NCI-H1417 treated with DMSO at 0.1 percent for 48 hours (cell line): ENCODE measurements at places on chromosomes 4 and X.

DNA sequence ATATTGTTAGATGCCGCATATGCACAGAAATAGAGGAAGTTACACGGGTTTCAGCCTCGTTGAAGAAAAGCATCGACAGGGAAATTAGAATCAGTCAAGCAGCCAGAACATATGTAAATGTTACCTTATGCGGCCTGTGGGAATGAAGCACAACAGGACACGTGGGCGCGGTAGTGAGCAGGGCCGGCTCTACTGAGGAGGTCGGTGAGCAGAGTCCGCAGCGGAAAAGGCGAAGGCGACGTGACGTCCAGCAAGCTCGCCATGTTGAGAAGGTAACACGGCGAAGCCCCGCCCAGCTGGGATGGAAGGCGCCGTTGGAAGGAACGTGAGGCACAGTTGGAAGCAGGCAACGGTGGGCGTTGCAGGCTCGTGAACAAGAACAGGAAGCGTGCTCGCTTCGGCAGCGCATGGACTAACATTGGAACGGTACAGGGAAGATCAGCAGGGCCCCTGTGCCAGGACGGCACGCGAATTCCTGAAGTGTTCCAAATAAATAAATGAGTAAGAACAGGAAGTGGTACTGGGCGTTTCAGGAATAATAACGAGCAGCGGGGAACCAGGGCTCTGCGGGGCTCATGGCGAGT is 54.6 kb downstream of the MTNR1A start:
- no peak for DNase-seq

- DNase-seq: no peak
Observed at GRCh38 chr4:21077967-21078366, 377.7 kb downstream of the PACRGL start.

DNA sequence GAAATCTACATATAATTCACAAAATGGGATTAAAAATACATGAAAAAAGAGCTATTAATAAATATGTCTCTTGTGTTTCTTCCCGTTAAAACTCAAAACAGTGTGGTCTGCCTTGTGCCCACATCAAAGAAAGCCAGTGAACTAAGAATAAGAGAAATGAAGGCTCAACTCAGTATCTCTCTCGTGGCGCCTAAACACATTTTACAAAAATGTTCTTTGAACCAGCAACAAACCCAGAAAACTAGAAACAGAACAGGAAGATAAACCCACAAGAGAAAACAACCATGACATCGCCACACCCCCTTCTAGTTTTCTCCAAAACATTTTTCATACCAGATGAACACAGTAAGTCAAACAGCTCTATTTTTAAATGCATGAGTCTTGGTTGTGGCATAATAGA is 130.1 kb downstream of the DCHS2 start:
- DNase-seq: no peak

DNA sequence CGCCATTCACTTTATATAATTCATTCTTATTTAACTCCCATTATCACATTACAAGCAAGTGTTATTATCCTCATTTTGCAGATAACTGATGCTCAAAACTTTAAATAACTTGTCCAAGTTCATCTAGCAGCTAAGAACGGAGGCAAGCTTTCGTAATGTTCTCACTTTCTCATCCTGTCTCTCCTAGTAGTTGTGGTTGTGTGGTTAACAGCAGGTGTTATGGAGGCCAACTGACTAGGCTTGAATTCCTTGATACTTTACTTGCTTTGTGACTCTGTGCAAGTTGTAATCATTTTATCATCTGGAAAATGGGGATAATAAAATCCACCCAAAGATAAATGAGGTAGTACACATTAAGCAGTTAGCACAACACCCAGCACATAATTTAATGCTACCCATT is 109.9 kb upstream of the PTPN13 start:
- DNase-seq: no peak

DNA sequence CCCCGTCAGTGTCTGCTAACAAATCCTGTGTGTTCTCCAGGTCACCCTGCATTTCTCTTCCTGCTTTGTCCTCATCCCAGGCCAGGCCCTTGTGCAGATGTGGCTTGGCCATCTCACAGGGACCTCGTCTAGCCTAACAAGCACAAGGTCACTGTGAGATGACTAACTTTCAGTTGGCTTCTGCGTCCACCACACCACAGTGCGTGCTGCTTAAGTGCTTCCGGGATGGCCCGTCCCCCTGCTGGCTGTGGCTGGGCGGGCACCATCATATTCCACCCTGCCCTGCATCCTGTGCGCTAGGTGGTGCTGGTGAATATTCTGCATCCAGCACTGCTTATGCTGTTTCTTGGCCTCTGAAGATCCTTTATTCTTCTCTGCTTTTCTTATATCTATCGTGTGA is 33.8 kb downstream of the RBBP7 start:
- no peak for DNase-seq

DNA sequence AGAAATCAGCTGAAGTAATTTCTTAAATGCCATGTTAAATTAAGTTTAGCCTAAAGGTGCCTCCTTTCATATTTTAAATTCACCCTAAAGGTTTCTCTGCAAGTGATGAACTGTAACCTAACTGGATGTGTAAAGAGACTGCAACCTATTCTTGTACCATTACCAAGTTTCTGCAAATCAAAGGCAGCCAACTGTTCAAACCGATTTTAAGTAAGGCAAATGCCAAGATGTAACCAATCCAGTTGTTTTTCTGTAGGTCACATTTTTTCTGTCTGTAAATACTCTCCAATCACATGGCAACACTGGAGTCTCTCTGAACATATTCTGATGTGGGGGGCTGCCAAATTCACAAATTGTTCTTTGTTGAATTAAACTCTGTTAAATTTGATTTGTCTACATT is 42.4 kb upstream of the FGF2 start:
- no peak for DNase-seq

- DNase-seq: no peak
Observed at GRCh38 chr4:161856711-161857326, 307.0 kb downstream of the FSTL5 start.

DNA sequence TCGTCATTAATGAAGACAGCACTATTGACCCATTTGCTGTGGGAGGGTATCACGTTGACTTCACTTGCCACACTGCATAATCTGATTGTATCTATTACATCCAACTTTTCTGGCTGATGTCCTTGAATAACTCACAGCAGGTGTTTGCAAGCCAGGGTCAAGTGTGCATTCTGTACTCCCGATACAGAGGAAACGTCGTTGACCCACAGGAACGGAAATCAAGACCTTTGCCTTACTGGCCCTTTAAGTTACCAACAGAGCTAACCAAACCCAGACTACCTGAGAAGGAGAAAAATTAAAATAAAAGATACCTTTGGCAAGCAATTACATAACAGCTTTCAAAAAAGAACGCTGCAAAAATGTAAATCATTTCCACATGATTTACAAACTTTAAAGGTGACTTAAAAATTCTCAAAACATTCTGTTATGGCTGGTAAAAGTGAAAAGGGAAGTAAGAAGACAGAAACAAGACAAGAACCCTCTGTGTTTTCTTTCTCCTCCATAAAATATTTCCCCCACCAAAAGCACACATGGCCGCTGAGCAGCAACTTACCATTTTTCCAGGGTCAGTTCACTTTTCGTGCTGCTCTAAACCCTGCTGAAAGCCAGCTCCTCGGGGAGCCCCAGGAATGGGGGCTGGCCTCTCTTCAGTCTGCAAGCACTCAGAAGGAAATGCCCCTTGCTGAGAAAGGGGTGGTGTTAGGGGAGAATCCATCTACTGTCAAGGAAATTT is 6.5 kb upstream of the SHISA3 start:
- no peak for DNase-seq

- no peak for DNase-seq
Observed at GRCh38 chr4:83389037-83389720, 54.5 kb upstream of the HPSE start.

- DNase-seq: no peak
Observed at GRCh38 chrX:83160096-83160495, 348.0 kb upstream of the POU3F4 start.

GRCh38 chrX:123085311-123085940 is 98.7 kb upstream of the GRIA3 start:
- no peak for DNase-seq

GRCh38 chrX:79195027-79195426 is 50.5 kb downstream of the GPR174 start:
- DNase-seq: no peak

DNA sequence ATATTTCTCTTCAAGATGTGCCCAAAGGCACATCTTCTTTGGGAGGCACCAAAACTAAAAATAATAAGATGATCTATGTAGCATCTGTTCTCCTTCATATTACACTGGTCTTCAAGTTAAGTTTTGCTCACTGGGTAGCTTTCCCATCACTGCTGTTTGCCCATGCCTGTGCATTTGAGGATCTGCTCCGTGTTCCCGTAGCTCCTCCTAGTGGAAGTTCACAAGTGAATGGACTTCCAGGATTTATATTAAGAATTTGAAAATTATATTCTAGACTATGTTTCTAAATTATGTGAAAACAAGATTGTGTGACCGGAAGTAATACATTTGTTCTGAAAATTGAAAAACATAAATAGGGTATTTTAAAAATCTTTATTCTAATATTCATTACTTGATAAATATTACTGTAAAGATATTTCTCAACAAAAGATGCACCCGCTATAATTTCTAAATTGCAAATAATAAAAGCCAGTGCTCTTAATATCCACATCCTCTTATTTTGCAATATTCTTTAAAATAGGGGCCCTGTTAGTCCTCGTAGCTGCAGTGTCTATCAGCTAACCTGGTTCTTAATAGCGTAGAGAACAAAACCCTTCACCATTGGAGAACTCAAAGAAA is 147.7 kb downstream of the RBM46 start:
- DNase-seq: no peak

- DNase-seq: no peak
Observed at GRCh38 chr4:10082459-10083272, 33.9 kb downstream of the WDR1 start.

GRCh38 chr4:1359144-1359501 is 12.1 kb downstream of the UVSSA start:
- DNase-seq: no peak

- DNase-seq: no peak
Observed at GRCh38 chr4:142427456-142427855, 418.6 kb downstream of the INPP4B start.

DNA sequence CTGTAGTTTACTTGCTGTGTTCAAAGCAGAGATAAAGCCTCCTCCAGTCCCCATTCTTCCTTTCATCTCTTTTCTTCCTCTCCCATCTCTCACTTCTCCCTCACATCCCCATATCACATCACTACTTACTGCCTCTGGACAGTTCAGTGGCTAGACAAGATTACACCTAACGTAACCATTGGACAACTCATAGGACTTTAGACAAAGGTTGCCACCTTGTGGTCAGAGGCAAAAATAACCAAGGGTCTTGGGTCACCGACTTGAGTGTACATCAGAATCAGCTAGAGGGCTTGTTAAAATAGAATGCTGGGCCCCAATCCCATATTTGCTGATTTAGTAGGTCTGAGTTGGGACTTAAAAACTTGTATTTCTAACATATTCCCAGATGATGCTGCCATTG is 109.3 kb upstream of the DGKK start:
- peak; percentile 7 for DNase-seq

DNA sequence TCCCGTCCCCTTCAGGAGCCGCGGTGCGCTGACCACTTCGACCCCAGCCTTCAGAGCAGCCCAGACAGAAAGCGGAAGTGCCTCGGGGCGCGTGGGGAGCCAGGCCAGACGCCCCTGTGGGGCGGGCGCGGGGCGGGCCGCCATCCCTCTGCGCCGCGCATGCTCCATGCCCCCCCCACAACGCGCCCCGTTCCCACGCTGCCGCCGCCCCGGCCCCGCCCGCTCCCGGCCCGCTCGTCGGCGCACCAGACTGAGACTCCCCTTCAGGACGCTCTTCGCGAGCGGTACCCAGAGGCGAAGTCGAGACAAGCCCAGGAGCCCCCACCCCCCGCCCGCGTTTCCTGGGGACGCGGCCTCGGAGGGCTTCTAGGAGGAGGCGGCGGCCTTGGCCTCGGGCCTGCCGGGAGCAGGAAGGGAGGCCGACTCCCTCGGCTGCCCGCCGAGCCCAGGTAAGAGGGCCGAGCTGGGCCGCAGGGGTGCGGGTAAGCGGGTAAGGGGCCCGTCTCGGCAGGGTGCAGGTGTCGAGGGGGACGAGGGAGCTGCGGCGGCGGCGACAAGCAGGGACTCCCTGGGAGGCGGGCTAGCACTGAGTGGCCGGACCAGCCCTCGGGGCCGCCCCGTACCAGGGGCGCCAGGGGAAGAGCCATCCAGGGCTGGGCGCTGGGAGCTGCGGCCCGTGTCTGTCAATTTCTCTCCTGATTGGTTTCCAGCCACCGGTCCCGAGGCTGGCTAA is at the start of gene ZFP92:
ZFP92 (plus strand) TSS at position 218 of the 733 bp plus-strand sequence. CDS start 6,851 bp downstream, outside the sequence.
- no peak for DNase-seq

- no peak for DNase-seq
Observed at GRCh38 chr4:137700072-137700471, 167.8 kb upstream of the PCDH18 start.

- DNase-seq: no peak
Observed at GRCh38 chrX:45807572-45808425, 607.1 kb upstream of the DIPK2B start.

GRCh38 chrX:71466979-71467523 is 65.9 kb upstream of the OGT start:
- no peak for DNase-seq

- DNase-seq: no peak
Observed at GRCh38 chr4:21991050-21991449, 42.5 kb upstream of the KCNIP4 start.

DNA sequence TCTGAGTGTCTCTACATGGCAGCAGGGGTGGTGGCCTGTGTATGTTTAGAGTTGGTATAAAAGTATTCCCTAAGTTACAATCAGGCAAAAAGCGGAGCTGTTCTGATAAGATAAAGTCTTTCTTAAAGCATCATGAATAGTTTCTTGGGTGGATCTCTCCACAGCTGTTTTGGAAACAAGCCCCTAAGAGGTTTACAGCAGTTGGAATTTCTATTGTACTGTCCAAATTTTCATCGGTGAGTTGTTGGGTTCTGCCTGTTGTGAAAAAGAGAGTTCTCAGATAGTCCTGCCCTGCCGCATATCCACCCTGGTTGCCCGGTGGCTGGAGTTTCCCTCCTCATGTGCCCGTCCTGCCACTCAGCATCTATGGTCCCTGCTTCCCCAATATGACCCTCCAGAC is 50.1 kb downstream of the C4orf51 start:
- DNase-seq: no peak

DNA sequence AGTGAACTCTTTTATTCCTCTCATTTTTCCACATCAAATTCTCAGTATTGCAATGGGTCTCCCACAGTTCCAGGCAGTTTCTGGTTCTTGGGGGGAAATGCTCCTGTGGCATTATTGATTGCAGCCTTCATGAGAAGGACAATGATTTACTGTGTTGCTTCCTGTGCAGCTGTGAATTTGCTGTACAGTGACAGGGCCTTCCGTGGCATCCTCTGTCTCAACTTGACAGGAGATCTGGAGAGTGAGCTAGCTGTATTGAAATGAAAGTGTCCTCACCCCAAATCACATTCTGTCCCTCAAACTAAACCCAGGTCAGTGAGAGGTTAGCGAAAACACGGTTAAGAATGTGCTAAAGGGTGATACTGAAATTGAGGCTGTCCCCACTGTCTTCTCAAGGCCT is 77.1 kb upstream of the ATOH1 start:
- peak; percentile 70 for DNase-seq
